ENCODE measurements at places on chromosomes 7 and 10. TPM values are rescaled to one million over a fixed set of nuclear protein-coding genes. Genes with fewer than 3 reads are reported as not detected.

PLAC9 gene
- total RNA-seq = 31.4 TPM

HUS1 gene
- 29.5 TPM for total RNA-seq

HGF gene
- total RNA-seq = 23.8 TPM

CNTNAP2 gene
- 0.13 TPM for total RNA-seq

PLXNA4 gene
- total RNA-seq = 3.5 TPM

EIF4EBP2 gene
- 66.6 TPM for total RNA-seq

- no peak for DNase-seq
These were observed 24.1 kb downstream of the PRF1 start for GRCh38 chr10:70578371-70578947.

DNA sequence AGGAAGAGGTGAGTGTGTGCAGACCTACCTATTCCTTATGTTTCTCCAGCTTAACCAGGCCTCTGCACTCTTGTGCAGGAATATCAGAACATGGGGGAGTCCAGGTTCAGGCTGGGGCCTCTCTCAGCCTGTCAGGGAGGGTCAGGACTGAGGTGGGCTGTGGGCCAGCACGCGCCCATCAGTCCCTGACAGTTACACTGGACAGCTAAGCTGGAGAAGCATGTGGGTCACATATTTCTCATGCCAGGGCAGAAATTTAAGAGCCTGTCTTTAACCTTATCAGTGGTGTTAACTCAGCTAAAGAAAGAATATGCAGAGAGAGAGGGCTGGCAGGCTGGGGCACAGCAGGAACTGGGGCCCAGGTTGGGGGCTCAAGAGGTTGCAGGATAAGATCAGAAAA is 8.7 kb upstream of the POLD2 start:
- peak; percentile 59 for DNase-seq

DNA sequence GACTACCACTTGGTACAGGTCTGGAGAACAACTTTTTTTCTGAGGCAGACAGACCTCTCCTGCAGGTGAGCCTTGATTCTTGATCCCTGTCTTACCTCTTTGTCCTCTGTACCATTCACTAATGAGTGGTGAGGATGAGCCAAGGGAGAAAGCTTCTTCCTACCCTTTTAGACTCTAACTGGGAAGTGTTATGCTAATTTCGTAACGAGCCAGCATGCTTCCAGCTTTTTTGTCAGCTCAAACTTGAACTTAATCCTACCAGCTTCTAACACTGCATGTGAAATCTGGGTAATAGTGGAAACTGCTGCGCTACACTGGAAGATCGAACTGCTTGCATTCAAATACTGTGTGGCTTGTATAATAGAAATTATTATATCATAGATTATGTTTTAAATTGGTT is 87.0 kb downstream of the NEUROD6 start:
- DNase-seq = no peak

- no peak for DNase-seq
These were observed 6.4 kb downstream of the OR2F1 start for GRCh38 chr7:143960813-143961610.

- peak; percentile 59 for DNase-seq
These were observed 322.1 kb upstream of the AUTS2 start for GRCh38 chr7:69276011-69276729.

- no peak for DNase-seq
These were observed 24.5 kb upstream of the BTRC start for GRCh38 chr10:101329341-101330032.

All from kidney (tissue), 22 donors.